ENCODE measurements at places on chromosomes 4 and X. TPM values are rescaled to one million over a fixed set of nuclear protein-coding genes. Genes with fewer than 3 reads are reported as not detected.

DNA sequence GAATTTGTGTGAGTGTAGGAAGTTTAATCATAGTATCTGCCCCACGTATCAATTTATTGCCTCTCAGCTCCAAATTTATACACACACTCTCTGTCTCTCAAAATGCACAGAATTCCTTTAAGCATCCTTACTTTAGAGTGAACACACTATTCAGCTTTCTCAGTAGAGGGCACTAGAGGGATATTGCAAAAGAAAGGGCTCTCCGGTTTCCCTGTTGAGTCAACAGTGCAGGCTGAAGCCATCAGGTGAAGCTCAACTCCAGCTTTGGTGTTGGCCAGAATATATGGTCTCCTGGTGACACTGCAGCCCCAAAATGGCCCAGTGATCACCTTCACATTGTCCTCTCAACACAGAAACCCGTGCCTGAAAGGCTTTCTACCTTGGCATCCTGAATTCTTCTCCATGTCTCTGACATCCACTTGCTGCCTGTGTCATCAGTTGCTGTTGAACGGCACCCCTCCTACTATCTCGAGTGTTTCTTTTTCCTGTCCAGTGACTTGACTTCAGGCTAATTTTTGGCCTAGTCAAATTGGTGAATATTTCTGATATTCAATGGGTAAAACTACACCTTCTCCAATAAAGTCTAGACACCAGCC, 670.5 kb downstream of the GABRG1 start:
- no peak for DNase-seq
- H3K4me1 ChIP-seq: no peaks in the 10 kb centered on the region
- no peak overlapping the region for H3K4me3 ChIP-seq
- H3K27ac ChIP-seq: no peak overlapping the region

Gene CLDN34
- total RNA-seq: not detected

Gene HS3ST1
- 6.9 TPM for total RNA-seq

DNA sequence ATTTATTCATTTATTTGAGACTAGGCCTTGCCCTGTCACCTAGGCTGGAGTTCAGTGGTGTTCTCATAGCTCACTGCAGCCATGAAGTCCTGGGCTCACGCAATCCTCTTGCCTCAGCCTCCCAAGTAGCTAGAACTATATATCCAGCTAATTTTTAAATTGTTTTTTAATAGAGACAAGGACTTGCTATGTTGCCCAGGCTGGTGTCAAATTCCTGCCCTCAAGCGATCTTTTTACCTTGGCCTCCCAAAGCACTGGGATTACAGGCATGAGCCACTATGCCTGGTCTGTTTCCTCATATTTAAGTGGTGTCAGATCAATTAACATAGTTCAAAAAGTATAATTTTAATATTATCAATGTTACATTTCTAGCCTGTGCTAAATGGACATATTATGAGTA, 68.5 kb downstream of the AFF1 start:
- no peaks in the 10 kb centered on the region for H3K36me3 ChIP-seq
- H3K27me3 ChIP-seq: no peaks in the 10 kb centered on the region
- no peak overlapping the region for H3K4me3 ChIP-seq
- no peak for DNase-seq
- no peak overlapping the region for H3K27ac ChIP-seq
- no peaks in the 10 kb centered on the region for H3K4me1 ChIP-seq

DNA sequence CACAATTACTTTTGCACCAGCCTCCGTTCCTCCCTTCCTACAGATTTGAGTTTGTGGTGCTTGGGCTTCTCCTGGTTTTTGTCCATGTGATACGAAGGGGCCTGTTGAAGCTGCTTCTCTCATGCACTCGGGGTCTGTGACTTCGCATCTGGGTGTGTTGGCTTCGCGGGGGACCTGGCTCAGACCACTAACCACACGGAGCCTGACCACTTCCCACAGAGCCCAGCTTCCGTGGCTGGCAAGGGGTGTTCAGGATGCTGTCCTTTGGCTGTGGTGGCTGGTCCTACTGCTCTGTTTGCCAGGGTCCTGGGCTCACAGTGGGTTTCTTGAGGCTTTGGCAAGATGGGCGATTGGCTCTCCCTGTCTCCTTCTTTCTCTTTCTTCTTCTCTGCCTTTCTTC, 19.8 kb upstream of the XG start:
- peaks cover 15% of the 10 kb centered on the region for H3K36me3 ChIP-seq
- no peak overlapping the region for H3K4me3 ChIP-seq
- H3K27me3 ChIP-seq: no peaks in the 10 kb centered on the region
- H3K27ac ChIP-seq: no peak overlapping the region

Gene SLIT2
- total RNA-seq: 31.3 TPM

GRCh38 chr4:35897808-35898207, 346.5 kb downstream of the ARAP2 start:
- no peaks in the 10 kb centered on the region for H3K4me1 ChIP-seq
- no peaks in the 10 kb centered on the region for H3K36me3 ChIP-seq
- no peaks in the 10 kb centered on the region for H3K27me3 ChIP-seq
- no peak overlapping the region for H3K27ac ChIP-seq
- no peak overlapping the region for H3K4me3 ChIP-seq

Gene SEPTIN11
- total RNA-seq: 120 TPM

DNA sequence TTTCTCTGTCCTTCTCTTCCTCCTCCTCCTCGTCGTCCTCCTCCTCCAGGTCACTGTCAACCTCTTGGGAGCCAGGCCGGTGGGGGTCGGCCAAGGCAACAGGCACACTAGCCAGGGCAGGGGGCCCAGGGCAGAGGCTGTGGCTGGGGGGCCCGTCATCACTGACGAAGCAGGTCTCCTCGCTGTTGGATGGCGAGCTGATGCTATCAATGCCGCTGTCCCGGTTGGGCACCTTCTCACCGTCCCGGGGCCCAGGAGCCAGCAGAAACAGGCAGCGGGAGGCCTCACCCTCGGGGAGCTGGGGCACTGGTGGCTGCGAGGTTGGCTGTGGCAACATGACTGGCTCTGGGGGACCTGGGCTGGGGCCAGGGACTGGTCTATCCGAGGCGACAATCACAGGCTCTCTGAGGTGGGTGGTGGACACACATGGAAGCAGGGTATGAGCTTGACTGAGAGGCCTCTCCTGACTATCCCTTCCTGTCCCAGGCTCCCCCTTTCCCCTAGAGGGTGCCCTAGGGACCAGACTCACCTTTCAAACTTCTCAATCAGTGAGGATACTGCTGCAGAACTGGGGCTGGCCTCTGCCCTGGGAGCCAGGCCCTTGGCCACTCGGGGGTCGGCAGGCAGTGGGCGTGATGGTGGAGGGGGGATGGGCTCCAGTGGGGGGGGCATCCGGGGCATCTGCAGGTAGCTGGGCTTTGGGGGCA, 25.8 kb downstream of the FGD1 start:
- no peak overlapping the region for H3K27ac ChIP-seq
- H3K36me3 ChIP-seq: peaks cover 2% of the 10 kb centered on the region
- no peaks in the 10 kb centered on the region for H3K4me1 ChIP-seq
- H3K4me3 ChIP-seq: no peak overlapping the region
- DNase-seq: no peak
